ENCODE measurements at places on chromosomes 7 and 10.

- DNase-seq, result no peak
Measured at GRCh38 chr7:29843093-29843492, 36.8 kb downstream of the WIPF3 start.

DNA sequence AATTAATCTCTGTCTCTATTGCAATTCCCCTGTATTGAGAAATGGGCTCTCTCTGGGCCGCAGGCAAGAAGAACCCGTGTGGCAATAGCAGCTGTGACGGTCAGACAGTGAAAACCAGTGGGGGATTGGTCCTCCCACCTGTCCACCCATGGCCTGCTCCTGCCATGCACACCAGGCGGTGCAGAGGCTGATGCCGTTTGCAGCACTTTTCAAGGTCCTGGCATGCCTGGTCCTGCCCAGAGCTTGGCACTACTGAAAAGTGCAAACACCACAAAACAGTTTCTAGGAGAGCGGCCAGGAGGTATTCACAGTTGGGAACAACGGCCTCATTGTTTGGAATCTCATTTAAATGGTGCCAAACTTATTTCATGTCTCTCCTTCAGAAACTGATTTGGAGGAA is 41.5 kb downstream of the PSPH start:
- DNase-seq, result no peak

GRCh38 chr10:47209466-47209865 is 90.5 kb upstream of the GDF10 start:
- no peak for DNase-seq

- no peak for DNase-seq
Measured at GRCh38 chr10:124520558-124521428, 59.2 kb downstream of the LHPP start.
